ENCODE measurements at places on chromosomes 12 and 14. TPM values are rescaled to one million over a fixed set of nuclear protein-coding genes. Genes with fewer than 3 reads are reported as not detected.

CFAP54 gene
- 0.56 TPM for total RNA-seq

INF2 gene
- 21.9 TPM for total RNA-seq

OR4E2 gene
- total RNA-seq, result not detected

USP5 gene
- total RNA-seq, result 57.2 TPM

PRICKLE1 gene
- total RNA-seq, result not detected

TC2N gene
- total RNA-seq, result 83.1 TPM

MGST1 gene
- total RNA-seq, result 4.3 TPM

SERPINA1 gene
- 12.7 TPM for total RNA-seq

GRCh38 chr14:76918256-76918781, 92.1 kb downstream of the LRRC74A start:
- DNase-seq, result no peak

GRCh38 chr14:65224799-65225198, 122.5 kb upstream of the MAX start:
- DNase-seq, result peak; percentile 24

DNA sequence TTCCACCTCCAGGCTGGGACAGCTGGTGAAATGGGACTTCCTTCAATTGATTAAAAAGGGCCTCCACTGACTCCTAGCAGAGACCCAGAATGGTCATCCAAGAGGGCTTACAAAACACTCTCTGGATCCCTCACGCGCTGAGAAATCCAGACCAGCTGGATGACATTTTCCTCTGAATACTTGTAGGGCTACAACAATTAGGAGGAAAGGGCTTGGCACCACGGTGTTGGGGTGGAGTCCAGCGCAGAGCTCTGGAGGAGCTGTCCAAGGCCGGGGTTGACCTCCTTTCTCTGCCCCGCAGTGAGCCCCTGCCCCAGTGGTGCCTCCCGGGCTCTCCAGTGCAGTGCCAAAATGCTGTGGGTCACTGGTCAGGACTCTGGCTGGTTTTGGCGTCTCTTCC, 189.0 kb upstream of the CCND2 start:
- DNase-seq, result no peak

- DNase-seq, result no peak
These were observed 60.8 kb downstream of the RASSF3 start for GRCh38 chr12:64670919-64671639.

GRCh38 chr12:22190-22529, 44.4 kb upstream of the IQSEC3 start:
- DNase-seq, result no peak

DNA sequence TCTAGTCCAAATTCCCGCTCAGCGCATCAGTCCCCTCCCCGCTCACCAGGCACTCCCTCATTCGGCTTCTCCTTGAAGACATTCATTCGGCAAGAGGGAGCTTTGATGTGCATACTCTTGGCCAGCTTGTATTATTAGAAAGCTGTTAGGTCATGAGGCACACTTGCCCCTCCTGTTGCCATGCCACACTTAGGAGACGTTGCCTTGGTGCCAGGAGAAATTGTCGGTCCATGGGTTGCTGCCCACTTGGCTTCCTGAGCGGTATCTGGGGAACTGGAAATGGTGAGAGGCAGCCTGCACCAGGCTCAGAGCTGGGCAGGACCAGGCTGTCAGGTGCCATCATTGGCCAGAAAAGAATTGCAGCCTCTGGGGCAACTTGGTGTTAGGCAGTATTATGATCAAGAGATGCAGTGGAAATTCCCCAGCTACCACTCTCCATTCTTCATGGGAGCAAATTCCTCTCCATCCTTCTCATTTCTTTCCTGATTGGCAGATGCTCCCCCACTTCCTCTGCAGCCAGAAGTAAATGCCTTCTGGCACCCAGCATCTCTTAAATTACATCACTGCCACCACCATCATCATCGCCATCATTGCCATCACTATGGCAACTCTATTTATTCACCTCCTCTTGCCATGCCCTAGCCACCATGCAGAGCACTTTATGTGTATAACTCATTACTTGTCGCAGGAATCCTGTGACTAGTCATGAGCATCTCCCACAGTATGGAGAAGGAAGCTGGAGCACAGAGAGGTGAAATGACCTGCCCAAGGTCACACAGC, 12.4 kb downstream of the CABP1 start:
- no peak for DNase-seq

GRCh38 chr14:66992776-66993175, 196.5 kb upstream of the GARIN2 start:
- no peak for DNase-seq

DNA sequence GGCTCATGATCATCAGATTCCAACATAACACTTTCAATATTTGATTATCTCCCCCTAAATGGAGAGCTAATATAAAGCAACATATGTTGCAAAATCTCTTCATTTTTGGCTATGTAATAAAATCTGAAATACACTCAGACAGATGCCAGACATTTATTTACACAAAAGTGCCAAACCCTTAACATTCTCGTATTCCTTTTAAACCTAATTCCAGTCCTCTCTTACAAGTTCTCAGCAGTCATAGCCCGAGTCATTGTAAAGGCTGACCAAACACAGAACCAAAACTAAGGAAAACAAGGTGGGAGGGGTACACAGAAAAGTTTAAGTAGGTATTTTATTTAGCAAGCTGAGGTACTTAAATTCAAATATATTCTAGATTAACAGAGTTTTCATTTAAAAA, 81.4 kb downstream of the LRP6 start:
- no peak for DNase-seq

- DNase-seq, result no peak
These were observed 5.1 kb downstream of the IFI27 start for GRCh38 chr14:94115631-94116030.

GRCh38 chr12:99523853-99524252, 123.7 kb upstream of the GARIN6 start:
- no peak for DNase-seq

Data from natural killer cell (primary cell).